Stimulated activated CD8-positive, alpha-beta memory T cell treated with anti-CD3 and anti-CD28 coated beads, Interleukin-15, amount 100 ng/mL, for 1 hour (primary cell): ENCODE measurements at places on chromosomes 3 and 15.
A peak's percentile ranks its signal among the peaks of the same experiment; 100 is the strongest.

DNA sequence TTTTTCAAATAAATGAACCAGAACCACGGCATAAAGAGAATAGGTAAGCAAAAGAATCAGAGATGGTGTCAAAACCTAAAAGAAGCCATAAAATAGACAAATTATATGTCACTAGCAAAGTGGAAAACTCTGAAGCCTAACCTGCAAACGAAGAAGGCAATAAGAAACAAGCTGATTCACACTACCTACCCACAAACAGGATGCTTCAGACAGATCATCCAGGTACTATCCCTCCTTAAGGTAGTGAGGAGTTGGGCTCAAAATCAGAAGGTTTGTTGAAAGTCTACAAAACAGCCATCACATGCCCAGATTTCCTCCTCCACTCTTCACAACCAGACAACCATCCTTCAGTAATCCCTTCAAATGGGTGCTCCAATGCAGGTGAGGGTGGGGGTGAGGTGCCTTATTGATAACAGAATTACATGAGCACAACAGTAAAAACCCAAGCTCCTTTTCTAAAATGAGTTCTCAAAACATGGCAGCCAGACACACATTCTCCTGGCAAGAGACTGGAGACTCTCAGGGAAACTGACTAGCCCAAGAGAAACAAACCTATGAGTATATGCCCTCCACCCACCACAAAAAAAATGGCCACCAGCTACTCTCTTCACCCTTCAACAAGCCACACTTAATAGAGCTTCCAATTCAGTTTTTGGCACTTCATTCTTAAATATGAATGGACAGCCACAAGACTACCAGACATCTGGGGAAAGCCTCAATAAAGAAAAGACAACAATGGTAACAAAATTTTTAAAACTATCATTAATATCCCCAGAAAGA is 6.4 kb downstream of the KPNA1 start:
- no peak for DNase-seq

- DNase-seq, result no peak
Observed at GRCh38 chr3:94373456-94373855, 310.6 kb downstream of the NSUN3 start.

DNA sequence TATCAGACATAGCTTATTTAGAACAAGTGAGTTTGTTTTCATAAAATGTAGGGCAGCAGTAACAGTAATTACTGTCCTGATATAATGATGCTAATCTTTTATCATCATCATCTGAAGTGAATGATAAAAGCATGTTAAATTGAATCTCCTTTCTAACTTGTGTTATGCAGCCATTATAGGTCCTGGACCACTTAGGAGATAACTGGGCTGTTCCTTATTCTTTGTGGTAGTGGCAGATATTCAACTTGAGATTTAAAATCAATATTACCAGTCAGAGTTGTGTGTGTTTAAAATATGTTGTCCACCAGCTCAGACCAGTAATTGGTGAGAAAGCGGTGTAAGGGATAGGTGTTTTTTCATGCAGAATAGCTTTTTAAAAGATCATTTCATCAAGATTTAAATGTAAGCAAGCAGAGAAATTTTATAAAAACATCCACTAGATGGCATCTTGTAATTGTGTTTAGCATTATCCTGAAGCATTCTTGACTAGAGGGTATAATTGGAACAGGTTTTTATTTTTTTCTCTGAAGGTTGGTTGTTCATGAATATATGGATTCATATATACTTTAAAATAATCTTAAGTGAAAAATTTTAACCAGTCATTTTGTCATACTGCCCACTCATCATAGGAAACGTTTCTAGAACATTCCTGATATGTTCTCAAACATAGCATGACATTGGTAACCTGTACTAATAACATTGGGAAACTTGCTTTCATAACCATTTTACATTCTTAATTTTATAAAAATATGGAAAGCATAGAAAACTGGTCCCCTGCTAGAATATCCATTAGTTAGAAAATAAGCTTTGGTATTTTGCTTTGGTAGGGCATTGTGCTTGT is 153.9 kb downstream of the BBX start:
- no peak for DNase-seq

GRCh38 chr3:46469680-46470357 is 5.1 kb upstream of the LTF start:
- DNase-seq, result no peak

GRCh38 chr15:83855956-83856355 is 202.0 kb downstream of the ADAMTSL3 start:
- DNase-seq, result no peak

GRCh38 chr3:188489639-188490405 is 335.9 kb downstream of the LPP start:
- DNase-seq, result no peak

DNA sequence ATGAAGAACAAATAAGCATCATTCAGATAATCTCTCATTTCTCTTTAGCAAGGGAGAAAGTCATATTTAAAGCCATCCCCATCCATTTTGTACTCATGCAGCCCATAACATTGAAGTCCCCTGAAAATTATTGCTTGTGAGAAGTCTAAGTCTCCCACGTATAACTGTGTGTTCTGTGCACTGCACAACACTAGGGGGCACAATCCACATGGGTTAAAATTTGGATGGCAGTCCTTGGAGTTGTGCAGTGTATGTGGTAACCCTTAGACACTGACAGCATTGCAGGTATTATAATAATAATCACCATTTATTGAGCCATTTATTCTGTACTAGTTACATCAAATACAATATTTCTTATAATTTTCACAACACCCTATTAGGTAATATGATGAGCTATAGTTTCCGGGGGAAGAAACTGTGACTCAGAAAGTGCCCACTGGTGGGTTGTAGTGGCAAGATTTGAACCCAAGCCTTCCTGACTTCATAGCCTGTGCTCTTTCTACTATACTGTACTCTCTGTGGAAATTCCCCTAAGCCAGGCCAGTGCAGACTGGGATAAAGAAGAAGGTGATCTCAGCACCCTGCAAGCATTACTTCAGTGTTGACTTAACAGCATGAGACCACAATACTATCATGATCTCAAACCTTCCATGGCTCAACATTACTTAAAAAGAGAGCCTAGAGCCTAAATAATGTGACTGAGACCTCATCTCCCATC is 15.7 kb downstream of the KCNAB1 start:
- DNase-seq, result no peak

GRCh38 chr15:63436872-63437375 is 55.3 kb upstream of the CA12 start:
- DNase-seq, result peak; percentile 50

- no peak for DNase-seq
Observed at GRCh38 chr15:32656091-32656490, 14.6 kb downstream of the SCG5 start.

DNA sequence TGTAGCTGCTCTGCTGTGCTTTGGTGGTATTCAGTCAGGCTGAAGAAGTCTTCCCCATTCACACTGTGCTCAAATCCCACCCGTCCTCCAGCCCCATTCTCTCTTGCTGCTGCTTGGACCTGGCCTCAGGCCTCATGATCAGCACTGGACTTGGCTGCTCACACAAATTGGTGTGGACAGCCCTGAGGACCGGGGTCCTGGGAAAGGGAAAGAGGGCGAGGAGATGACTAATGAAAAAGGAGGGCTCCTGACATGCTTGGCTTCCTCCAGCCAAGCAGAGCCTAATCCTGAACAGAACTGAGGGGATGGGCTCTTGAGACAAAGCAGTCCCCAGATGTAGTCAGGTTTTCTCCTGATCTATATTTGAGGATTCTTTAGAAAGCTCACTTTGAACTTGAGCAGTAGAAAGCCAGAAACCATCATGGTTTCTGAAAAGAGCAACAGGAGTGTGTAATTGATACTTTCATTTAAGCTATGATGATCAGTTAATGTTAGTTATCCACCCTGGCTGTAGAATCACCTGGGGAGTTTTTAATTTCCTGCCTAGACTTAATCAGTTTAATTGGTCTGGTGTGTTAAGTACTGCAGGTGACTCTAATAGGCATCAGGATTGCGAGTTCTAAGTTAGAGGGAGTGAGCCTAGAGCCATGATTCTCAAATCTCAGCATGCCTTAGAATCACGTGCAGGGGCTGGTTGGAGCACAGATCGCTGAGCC is 79.4 kb upstream of the THBS1 start:
- DNase-seq, result no peak

DNA sequence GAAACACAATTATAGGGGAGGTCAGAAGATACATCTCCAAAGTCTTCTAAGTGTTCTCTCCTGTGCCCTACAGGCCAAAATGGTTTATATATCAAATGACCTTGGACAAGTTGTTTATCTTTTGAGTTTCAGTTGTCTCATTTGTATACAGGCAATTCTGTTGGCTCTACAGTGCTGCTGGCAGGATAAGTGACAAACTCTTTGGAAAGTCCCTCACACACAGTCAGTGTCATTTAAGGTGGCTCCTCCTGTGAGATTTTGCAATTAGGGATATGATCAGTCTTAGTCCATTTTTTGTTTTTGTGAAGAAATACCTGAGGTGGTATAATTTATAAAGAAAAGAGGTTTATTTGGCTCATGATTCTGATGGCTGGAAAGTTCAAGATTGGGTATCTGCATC is 1035.8 kb upstream of the CFAP20DC start:
- DNase-seq, result no peak

GRCh38 chr3:160133757-160134156 is 91.5 kb upstream of the C3orf80 start:
- no peak for DNase-seq
